Prostate gland (tissue), 2 donors: ENCODE measurements at places on chromosomes 12 and 14.

DNA sequence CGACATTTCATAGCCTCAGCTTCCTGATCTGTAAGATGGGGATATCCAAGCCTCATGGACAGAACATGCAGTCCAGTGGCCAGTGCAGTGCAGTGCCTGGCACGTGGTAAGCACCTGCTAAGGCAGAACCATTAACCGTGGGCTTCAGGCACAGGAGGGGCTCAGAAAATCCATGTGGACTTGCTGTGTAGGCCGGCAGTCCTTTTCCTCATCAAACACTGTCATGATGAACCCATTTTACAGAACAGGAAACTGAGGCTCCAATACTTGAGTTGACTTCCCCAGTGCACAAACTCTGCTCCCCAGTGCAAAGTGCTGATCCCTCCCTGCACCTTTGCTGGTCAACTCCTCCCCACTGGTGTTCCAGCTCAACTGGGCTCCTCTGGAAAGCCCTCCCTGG is 18.0 kb downstream of the TRPV4 start:
- no peak for DNase-seq

DNA sequence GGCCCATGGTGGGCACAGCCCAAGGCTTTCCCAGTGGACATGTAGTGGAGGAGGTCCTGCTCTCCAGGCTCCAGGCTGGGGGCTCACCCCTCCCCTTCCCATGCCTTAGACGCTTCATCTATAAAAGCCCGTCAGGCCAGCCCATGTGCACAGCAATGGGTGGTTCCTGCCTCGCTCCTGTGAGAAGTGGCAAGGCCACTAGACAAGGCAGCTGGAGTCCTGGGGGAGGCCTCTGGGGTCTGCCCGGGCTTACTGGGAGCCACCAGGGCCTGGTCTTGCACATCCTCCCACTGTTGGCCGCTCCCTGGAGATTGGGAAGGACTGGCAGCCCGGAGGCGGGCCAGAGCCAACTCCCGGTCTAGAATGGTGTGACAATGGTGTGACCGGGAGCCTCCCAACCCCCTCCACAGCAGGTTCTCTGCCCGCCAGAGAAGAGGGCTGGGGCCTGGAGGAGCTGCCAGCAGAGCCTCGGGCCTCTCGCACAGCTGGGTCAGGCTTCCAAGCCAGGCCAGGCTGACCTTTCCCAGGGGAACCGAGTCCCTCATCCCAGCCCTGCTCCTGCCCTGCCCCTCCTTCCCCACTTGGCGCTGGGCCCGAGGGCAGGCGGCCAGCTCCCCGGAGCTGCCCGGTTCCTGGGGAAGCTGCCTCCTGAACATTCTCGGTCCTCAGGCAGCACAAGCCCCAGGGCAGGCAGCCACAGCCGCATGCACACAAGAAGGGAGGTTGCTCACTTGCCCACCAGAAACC is 97.9 kb downstream of the RFLNA start:
- DNase-seq: peak; percentile 73

DNA sequence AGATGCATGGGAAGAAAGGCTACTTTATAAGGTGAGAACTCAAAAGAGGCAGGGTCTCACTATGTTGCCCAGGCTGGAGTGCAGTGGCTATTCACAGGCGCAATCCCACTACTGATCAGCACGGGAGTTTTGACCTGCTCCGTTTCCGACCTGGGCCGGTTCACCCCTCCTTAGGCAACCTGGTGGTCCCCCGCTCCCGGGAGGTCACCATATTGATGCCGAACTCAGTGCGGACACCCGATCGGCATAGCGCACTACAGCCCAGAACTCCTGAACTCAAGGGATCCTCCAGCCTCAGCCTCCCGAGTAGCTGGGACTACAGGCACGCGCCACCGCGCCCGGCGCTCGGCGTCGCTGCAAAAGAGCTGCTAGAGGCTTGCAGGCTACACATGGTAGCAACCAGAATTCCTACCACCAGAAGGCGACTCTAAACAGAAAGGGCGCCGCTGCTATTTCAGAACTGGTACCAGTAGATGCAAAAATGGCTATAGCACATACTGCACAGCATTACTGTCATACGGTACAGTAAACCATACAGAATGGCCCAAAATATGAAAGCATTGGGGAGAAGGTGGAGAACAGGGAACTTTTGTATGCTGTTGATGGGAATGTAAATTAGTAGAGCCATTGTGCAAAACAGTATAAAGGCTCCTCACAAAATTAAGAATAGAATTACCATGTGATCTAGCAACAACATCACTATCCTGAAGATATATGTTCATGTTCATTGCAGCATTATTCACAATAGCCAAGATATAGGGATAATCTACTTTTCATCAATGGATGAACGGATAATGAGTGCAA is 1.2 kb upstream of the NEMF start:
- DNase-seq: peak; percentile 56

- DNase-seq: no peak
Observed at GRCh38 chr12:2756756-2757155, 38.0 kb upstream of the FKBP4 start.

GRCh38 chr12:10001171-10001776 is 2.4 kb upstream of the CLEC1B start:
- no peak for DNase-seq

GRCh38 chr12:22729957-22730443 is 105.0 kb downstream of the ETNK1 start:
- DNase-seq: no peak

GRCh38 chr12:74820324-74820723 is 282.7 kb downstream of the ATXN7L3B start:
- DNase-seq: no peak

GRCh38 chr12:61267474-61267873 is 992.7 kb upstream of the USP15 start:
- DNase-seq: no peak

GRCh38 chr14:52018252-52018651 is 28.9 kb downstream of the RTRAF start:
- DNase-seq: no peak

DNA sequence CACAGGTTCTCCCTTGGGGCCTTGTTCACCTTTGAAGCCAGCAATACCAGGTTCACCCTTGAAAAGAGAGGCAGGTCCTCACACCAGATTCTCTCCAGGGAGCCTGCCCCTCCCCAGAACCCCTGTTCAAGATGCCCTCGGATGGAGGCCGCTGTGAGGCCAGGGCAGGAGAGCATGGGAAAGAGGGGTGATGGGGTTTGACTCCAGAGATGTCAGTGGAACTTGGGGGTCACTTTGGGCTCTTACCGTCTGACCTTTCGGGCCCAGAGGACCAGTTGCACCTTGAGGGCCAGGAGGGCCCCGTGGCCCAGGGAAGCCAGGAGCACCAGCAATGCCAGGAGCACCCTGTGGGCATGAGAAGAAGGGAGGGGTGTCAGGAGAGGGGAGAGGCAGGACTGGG is 17.4 kb downstream of the COL2A1 start:
- DNase-seq: no peak

DNA sequence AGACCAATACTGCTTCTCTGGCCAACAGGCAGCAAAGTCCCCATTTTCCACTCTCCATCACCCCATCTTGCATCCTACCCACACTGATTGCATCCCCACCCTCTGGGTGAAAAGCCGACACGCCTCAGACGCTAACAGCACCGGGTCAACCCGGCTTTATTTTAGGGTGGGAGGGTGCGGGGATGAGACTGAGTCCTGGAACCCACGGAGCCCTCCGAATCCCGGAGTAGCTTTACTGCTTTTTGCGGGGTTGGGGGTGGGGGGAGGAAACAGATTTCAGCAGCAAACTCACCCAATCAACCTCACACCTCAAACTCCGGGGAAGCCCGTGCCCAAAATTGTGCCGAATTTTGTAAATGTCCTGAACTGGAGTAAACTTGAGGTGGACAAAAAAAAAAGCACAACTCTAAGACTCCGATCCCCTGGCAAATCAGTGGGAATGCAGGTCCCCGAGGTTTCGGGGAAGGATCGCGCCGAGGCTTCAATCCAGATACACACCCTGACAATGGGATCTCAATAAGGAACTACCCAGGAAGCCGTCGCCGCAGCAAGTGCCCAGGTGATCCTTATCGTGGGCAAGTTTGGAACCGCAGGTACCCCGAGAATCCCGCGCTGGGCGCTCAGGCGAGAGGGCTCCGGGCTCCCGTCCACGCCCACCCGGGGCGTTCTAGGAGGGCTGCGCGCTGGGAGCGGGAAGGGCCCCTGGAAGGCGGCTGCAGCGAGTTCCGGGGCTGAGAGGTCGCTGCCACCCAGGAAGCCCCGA is 1.1 kb downstream of the GCH1 start:
- no peak for DNase-seq

DNA sequence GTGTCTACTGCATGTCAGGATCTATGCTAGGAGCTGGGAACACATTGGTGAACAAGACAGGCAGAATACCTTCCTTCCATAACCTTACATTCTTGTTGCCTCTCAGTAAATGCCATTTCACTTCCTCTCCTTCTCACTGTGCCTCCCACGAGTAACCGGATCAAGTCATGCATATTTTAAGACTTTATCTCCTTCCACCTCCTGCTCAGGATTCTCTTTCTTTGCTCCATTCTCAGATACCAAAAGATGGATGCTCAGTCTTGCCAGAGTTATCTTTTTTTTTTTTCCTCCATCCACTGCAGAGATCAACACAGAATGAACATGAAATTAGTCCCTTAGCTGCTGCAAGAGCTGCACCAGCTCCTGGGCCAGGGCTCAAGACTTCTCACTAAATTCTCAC is 20.0 kb upstream of the APPL2 start:
- no peak for DNase-seq

DNA sequence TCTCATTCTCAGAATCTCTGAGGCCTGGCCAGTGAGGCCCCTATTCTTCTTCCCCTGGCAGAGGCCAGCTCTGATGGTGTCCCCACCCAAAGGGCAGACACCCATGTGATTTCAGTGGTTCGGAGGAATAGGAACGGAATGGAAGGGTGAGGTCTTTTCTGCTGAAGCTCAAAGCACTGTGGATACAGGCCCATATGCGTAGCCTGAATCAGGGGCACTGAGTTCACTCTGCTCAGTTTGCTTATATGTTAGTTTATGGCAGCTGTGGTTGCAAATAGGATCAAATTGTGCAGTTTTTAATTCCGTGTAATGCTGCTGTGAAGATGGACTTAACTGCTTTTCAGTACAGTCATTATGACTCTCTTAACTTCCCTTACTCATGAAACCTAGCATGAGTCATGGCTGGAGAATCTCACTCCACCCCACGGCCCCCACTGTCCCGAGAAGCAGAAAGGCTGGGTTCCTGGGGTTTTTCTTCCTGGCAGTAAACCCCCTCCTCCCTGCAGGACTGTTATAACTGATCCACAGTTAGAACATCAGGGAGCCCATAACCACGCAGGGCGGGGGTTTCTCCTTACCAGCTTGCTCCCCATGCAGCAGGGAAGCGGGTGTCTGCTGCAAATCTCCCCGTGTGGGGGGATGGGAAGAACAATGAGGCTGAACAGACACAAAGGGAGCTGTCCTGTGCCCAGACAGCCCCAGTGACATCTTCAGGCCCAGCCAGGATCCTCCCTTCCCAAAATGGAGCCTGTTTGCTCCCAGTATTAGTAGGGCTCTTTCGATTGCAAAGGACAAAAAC is 122.7 kb downstream of the SLC38A6 start:
- DNase-seq: no peak

GRCh38 chr12:50579757-50580267 is 75.0 kb downstream of the DIP2B start:
- no peak for DNase-seq

DNA sequence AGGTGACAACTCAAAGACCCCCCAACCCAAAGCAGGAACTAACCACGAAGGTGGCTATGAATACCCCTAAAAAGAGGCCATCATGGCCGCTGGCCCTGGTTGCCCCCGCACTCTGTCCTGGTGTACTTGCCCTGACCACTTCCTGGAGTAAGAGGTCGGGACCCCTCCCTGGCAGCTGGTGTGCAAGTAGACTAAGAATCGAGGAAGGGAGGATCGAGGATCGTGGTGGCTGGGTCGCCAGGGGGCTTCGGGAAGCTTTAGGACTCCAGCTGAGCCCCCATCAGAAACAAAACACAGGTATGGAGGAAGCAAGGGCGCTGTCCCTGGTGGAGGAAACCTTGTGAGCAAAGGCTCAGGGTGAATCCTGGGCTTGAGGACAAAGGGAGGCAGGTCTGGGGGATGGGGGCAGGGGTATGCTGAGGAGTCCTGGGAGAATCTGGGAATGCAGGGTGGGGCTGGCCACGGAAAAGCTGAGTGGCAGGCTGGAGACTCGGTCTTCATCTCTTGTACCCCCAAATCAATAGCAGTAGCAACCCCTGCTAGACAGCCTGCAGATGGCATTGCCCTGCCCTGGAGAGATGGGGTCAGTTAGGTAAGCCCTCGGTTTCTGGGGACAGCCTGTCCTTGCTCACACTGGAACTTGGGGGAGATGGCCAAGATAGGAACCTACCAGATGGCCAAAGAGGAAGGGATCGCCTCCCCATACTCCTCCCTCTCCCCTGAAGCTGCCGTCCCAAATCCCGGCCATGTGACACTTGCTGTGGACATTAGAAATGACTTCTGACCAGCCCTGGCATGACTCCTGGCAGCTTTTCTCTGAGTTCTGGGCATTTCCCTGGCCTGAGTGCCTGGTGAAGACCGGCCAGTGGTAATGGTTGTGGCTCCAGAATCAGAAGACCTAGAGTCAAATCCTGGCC is 45.3 kb upstream of the ESRRB start:
- no peak for DNase-seq

DNA sequence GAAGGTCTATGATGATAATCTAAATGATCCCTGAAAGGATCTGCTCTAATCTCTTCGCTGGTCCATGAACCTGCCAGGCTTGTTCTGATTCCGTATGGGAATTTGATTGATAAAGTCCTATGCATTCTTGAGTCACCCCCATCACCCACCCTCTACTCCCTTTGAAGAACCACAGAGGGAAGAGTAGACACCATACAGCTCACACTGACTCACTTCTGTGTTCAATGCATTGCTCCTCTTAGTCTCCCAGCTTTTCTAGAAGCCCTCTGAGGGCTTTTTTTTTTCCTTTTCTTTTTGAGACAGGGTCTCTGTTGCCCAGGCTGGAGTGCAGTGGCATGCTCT is 18.5 kb upstream of the GPRC5A start:
- DNase-seq: no peak

GRCh38 chr14:77709412-77709811 is 1.5 kb downstream of the SLIRP start:
- DNase-seq: no peak

DNA sequence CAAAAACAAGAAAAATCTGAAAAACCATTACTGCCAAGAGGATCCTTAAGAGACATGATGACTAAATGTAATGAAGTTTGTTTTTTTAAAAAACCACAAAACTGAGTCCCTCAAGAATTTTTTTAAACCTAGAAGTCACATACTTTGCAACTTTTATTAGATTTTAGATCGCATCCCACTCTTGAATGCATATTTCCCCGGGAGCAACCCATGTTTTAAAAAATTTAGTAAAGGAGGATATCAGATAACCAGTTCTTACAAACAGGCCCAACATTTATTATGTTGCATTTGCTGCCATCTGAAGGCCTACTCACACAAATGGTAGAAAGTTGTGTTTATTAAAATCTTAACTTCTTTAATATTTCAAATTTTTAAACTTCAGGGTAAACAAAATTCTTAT is 44.3 kb upstream of the CCT2 start:
- no peak for DNase-seq

- DNase-seq: no peak
Observed at GRCh38 chr12:92421701-92422100, 276.1 kb upstream of the BTG1 start.

- DNase-seq: no peak
Observed at GRCh38 chr12:126648074-126648473, 1582.8 kb downstream of the AACS start.

- DNase-seq: no peak
Observed at GRCh38 chr12:92551853-92552397, 150.9 kb upstream of the PLEKHG7 start.
